ENCODE measurements at places on chromosomes 12 and 14.

GRCh38 chr12:71589478-71589881, 74.2 kb downstream of the ZFC3H1 start:
- DNase-seq, result no peak

GRCh38 chr12:46958599-46959290, 120.7 kb upstream of the PCED1B start:
- no peak for DNase-seq

DNA sequence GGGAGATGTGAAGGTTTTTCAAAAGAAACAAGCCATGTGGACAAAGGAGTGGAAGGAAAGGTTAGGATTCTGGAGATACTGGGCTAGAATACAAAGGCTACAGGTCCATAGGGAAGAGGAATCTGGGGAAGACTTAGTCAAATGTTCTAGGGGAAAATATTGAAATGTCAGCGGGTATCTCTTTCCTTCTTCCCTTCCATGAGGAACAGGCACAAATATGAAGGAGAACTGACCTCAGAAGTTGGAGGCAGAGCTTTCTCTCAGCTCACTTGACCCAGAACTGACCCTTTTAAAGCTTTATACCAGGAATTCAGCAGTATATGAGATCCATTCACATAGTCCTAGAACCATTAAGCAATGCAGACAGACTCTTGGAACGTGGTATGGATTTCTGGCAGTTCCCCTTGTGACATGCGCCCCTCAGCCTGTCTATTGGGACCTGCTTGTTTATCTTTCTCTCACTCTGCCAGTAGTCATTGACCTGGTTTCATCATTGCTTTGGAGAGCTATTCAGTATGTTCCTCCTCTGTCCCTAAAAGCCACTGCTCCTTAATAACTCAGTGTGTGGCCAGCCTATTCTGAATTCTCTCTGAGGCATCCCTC, 43.0 kb upstream of the GSG1 start:
- no peak for DNase-seq

DNA sequence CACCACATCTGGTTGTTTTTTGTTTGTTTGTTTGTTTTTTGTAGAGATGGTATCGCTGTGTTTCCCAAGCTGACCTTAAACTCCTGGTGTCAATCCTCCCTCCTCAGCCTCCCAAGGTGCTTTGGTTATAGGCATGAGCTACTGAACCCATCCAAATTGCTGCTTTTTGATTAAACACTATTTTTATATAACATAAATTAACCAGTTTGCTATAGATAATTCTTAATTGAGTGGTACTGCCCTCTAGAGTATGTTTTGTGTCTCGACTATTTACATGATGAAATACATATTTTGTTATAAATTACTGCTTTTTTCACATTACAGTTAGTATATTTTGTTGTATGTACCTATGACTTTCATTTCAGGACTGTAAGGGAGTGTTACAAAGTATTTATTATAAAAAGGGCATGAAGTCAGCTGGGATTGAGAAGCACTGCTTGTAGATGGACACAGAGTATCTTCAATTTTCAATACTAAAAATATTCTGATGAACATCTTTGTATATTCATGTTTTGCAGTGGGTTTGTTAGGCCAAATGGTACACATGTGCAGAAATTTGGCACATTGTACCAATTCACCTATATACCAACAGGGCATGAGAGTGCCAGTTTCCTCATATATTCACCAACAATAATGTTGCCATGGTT, 14.9 kb upstream of the SCAF11 start:
- no peak for DNase-seq

DNA sequence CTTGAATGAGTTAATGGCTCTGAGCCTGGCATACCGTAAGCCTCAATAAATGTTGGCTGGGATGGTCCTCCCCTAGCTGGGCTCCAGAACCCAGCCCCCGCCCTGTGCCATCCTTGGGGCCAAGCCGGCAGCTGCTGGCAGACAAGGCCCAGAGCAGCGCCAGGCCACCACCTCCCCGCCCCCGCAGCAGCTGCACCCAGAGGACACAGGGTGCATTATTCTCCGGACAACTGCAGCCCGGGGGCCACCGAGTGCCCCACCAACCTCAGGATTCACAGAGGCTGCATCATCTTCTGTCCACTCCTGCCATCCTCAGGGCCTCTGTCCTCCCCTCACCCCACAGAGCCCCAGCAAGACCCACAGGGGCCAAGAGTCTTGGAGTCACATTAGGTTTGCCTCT, 92.7 kb downstream of the NCOR2 start:
- no peak for DNase-seq

DNA sequence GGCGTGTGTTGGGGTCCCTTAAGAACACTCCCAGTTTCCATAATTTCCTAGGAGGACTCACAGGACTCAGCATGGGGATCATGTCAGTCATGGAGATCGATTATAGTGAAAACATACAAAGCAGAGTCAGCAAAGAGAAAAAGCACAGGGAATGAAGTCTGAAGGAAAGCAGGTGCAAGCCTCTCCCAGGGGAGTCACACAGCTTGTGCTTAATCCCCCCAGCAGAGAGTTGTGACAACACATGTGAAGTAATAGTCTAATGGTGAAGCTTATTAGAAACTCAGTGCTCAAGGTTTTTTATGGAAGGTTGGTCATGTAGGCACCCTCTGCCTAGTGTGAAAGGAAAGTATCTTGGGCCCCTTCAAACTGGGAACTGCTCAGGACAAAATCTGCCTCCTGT, 149.0 kb upstream of the SEL1L start:
- DNase-seq, result no peak
